ENCODE measurements at places on chromosomes 16 and 17. TPM values are rescaled to one million over a fixed set of nuclear protein-coding genes. Genes with fewer than 3 reads are reported as not detected.

Gene KRT24
- total RNA-seq, result not detected

Gene KRT31
- total RNA-seq, result not detected

Gene ACSM5
- total RNA-seq, result not detected

Gene ARHGAP44
- 1.2 TPM for total RNA-seq

Gene MKS1
- 8.0 TPM for total RNA-seq

Gene AOC2
- total RNA-seq, result 0.69 TPM

Gene TBC1D3H
- total RNA-seq, result not detected

Gene WNT3
- 0.65 TPM for total RNA-seq

Gene ITGAD
- not detected for total RNA-seq

Gene PSMD11
- total RNA-seq, result 137 TPM

Gene HSPB9
- total RNA-seq, result 0.14 TPM

Gene MMP25
- not detected for total RNA-seq

Gene RGS11
- total RNA-seq, result 2.4 TPM
